Osteoblast (primary cell): ENCODE measurements at places on chromosomes 11 and 22.

DNA sequence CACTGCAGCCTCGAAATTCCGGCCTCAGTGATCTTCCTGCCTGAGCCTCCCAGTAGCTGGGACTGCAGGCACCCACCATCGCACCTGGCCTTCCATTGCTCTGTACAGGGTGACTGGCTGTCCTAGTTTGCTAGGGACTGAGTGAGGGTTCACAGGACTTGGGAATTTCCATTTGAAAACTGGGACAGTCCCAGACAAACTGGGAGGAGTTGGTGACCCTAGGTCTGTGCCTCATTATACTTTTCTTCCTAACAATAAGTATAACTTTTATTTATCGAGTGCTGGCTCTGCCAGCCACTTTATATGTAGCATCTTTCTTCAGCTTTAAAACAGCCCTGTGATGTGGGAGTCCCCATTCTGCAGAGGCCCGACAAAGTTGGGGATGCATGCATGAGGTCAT lies 25.5 kb downstream of the TCP11L1 start:
- DNase-seq: no peak

DNA sequence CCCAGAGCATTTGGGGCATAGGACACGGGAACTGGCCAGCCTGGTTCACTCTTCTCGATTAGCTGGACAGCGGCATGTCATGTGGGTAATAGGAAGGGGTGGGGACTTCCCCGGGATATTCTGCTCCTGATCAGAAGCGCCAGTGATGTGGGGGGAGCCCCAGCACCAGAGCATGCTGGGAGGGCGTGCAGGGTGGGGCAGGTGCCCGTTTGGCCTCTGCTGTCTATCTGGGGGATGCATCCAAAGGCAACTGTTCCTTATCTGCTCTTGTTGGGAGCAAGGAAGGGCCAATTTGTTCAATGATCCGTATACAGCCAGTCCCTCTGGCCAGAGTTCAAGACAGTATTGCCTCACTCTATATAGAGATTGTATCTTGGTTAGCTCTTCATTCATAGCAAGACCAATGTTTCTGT lies 43.6 kb downstream of the PPARA start:
- no peak for DNase-seq

GRCh38 chr11:106644824-106645223 lies 373.5 kb downstream of the GUCY1A2 start:
- DNase-seq: no peak

DNA sequence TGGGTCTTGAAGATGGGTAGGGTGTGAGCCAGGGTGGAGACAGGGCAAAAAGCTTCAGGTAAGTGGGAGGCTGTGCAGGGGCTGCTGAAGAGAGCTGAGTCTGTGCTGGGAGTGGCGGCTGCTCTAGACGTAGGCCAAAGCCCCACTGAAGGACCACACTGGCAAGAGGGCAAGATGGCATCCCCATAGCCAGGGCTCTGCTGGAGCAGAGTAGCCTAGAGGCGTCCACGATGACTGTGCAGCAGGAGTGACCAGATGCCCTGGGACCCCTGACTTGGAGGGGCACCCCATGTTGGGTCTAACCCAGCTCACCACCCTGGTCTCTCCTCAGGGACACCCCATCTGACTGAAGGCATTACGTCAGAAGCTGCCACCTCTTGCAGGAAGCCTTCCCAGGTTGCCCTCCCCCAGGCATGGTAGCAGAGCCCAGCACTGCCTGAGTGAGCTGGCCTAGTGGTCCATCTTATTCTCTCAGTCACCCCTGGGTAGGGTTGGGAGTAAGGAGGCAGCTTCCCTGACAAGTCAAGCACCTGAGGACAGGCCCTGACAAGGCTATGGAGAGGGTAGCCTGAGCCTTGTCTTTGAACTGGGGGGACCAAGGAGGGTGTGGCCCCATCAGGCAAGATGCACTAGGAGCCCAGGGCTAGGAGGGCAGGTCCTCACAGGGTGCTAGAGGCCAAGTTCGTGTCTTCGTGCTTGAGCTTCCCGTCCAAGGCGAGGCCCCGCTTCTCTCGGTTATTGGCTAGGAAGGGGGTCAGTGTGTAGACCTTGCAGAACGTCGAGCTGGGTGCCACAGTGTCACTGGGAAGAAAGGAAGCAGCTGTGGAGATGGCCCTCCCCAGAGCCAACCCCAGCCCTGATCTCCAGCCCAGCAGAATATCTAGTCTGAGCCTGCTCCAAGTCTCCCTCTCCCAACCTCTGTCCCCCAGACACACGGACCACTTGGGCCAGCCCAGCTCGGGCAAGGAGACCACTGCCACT lies 33.1 kb downstream of the TPBGL start:
- peak; percentile 66 for DNase-seq

GRCh38 chr22:37511395-37512104 lies 7.7 kb downstream of the CARD10 start:
- DNase-seq: no peak

DNA sequence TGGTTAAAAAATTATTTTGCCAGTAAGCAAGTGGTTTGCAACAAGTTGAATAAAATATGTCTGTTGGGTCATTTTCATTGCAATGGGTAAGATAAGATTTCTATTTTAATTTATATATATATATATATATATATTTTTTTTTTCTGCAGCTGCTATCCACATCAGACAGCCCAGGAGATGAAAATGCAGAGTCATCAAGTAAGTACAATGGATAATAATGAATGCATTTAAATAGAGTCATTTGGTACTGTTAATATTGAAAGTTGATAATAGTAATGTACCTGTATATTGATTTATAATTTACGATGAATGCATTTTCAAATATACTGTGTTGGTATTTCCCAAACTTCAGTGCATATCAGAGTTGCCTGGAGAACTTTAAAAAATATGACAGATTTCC lies 11.5 kb downstream of the BIRC3 start:
- DNase-seq: no peak

DNA sequence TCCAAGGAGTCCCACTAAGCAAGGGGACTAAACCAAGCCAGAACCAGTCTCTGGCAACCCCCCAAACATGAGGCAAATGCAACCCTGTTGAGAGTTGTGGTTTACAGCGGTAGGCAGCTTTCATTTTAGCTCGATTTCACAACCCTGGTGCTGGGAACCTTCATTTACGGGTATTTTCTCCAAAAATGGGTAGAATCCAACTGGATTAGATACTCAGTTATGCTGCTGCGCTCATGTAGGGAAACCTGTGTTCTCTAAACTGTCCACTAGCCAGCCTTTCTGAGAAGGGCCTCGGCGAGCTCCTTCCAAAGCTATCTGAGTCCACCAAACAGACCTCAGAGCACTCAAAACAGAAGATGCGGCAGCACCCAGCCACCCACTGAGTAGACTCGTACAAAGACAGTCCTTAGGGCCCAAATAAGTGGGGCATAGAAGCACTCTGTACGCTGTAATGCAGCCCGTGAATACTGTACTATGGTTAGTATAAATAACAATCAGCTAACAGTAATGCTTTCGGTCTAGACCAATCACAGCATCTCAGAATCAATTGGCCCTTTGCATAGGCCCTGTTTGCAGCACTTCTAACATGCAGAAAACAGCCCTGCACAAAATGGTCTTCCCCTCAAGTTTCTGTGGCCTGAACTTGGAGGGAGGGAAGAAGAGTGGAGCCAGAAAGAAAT lies 104.7 kb downstream of the ETS1 start:
- peak; percentile 69 for DNase-seq

DNA sequence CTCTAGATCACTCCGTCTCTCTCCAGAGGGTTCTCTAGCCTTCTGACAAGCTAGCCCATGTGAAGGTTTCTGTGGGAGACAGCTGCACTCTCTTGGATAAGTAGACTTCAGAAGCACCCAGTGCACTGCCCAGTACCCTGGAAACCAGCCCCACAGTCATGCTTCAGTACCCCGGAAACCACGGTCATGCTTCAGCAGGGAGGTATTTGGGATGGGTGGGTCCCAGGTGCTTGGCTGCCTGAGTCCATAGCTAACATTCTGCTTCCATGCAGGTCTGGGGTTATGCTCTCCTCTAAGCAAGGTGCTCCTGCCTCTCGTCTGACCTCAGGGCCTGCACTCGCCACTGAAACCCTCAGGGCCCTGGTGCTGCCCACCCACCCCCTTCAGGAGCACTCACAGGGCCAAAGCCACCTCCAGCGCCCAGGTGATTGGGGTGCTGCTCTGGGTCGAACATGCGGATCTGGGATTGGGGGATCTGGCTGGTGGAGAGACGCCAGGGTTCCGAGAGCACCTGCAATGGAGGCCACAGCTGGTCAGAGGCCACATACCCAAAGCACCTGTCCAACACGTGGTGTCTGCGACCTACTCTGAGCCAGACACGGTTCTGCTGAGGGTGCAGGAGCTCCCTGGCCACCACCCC lies 7.3 kb upstream of the SYCE3 start:
- peak; percentile 58 for DNase-seq

GRCh38 chr11:116960930-116961329 lies 123.5 kb upstream of the APOA1 start:
- DNase-seq: peak; percentile 5

GRCh38 chr11:3088806-3089205 lies 31.6 kb upstream of the CARS1 start:
- DNase-seq: no peak

- peak; percentile 74 for DNase-seq
These were observed 37.8 kb downstream of the RPL27A start for GRCh38 chr11:8720352-8720751.

DNA sequence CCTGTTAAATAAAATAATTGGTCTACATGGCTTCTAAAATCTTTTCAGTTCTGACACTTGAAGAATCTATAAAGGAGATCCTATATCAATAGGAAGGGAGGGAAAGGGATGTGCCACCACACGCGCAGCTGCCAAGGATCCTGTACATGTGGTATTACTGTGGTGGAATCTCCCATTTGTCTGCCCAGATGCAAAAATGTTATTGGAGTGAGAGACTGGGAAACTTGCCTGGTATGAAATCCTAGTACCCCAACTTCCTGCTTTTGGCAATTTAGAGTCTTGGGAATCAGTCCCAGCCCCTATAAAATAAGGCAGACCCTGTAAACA lies 81.9 kb upstream of the PICALM start:
- no peak for DNase-seq

- peak; percentile 22 for DNase-seq
These were observed 30.5 kb upstream of the BLID start for GRCh38 chr11:122146475-122146874.

GRCh38 chr11:104435494-104435893 lies 271.5 kb upstream of the PDGFD start:
- no peak for DNase-seq

- no peak for DNase-seq
These were observed 22.9 kb upstream of the CHRM4 start for GRCh38 chr11:46414466-46414796.

DNA sequence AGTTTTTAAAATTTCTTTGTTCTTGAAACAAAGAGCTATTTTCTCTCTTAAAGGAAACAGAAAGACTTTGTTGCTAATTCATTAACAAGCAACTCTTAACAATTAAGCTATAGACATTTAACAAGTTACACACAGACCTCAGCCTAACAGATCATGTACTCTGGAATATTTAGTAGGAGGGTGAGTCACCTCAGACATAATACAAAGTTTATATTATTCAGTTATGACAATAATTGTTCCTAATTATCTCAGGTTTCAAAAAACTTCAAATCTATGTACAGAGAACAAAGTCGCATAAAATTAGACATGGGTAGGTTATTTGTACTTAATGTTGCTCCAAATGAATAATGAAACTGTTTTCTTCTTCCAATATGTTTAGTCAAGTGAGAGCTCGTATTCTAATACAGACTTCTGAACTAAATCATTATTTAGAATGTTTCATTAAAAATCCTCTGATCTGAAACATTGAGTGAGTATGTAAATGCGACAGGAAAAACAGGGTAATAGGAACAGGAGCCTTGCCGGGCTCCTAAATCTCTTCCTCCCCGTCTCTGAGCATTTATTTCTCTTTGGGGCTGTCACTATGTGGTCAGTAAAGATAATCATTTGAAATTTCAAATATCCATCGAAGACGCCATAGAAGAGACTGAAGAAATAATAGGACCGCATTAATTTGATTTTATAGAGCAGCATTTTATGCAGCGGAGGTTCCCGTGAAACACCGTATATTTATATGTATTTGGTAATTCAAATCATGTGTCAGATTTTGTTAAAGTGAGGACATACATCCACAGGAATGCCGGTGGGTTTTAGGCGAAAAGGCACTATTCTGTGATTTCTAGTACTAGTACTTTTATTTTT lies 8.7 kb upstream of the BARX2 start:
- DNase-seq: no peak

DNA sequence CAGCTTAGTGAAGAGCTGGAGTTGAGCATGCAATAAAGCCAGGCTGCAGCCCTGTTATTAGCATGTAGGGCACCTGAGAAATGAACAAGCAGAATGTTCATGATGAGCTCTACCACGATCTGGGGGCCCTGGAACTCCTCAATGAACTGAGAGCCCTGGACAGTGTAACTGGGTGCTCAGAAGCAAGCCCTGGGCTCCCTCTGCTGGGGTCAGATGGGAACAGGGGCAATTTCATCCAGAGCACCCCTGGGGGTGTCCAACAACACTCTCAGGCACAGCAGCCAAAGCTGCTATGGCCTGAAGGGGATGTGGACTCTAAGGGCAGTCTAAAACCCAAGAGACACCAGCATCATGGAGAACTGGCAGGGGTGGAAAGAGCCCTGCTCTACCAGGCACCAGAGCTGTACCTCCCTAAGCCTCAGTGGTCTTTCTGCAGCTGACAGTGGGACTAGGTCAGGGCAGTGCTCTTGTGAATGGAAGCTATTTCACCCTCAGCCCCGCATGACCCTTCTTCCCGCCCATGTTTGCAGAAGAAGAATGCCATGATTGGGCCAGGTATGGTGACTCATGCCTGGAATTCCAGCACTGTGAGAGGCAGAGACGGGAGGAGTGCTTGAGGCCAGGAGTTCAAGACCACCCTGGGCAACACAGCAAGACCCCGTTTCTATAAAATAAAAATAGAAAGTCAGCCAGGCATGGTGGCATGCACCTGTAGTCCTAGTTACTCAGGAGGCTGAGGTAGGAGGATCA lies 28.9 kb downstream of the THOC5 start:
- no peak for DNase-seq

DNA sequence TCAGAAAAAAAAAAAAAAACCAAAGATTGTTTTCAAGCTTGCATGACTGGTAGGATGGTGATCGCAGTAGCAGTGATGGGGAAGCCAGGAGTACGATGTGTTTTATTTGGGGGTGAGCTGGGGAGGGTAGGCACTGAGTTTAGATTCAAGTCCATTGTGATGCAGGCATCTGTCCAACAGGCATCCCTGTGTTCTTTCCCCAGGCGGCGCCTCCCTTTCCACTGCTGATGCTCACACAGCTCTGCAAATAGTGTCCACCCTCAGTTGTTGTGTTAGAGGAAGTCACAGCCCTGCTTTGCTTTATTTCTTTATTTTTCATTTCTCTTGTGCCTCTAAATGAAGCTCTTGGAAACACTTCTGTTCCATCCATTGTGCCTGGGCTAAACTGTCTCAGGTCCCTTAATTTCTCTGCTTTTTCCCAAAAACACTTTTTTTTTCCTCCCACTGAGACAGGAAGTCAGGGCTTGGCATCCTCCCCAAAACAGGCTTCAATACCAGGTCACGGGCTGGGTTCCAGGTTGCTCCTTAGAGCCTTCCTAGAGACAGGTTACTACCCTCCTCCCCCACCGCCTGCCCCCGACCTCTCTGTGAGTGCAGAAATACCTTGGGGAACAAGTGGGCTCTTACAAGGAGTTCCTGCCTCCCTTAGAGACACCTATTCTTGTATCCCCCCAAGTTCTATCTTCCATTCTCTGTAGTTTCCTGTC lies 38.6 kb upstream of the HSPA8 start:
- DNase-seq: peak; percentile 72
